ENCODE measurements at places on chromosomes 16 and 17.

DNA sequence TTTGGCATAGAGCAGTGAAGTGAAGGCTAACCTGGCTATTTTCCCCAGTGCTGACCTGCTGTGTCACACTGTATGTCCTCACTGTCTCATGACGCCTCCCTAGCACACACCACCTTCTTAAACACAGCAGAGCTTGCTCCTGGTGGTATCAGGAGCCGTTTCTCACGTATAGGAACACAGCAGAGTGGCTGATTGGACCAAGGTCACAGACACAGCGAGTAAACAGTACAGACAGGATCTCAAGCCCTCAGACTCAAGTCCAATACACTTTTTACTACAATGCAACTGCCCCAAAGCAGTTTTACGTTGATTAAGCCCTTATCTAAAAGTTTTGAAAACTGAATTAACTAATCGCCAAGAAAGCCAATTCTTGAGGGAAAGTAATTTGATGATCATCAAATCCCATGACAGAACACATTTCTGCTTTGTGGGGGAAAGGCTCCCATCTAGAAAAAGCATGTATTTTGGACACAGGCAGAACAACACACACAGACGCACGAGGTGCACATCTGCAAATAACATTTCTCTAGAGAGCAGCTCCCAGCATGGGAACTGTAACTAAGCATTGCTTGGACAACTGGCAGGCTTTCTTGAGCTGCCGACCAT is 15.2 kb downstream of the ARHGAP17 start:
- DNase-seq: no peak

DNA sequence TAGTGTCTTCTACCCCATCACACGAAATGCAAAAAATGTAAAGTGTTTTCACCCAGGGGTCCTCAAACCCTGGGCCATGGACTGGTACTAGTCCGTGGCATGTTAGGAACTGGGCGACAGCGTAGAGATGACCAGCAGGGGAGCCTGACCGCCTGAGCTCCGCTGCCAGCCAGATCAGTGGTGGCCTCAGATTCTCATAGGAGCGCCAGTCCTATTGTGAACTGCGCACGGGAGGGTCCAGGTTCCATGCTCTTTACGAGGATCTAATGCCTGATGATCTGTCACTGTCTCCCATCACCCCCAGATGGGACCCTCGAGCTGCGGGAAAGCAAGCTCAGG is 4.5 kb downstream of the SCARF1 start:
- no peak for DNase-seq

GRCh38 chr16:70706948-70707465 is 21.2 kb upstream of the MTSS2 start:
- no peak for DNase-seq

- DNase-seq: no peak
These were observed 205.6 kb downstream of the XYLT1 start for GRCh38 chr16:17265154-17265553.

DNA sequence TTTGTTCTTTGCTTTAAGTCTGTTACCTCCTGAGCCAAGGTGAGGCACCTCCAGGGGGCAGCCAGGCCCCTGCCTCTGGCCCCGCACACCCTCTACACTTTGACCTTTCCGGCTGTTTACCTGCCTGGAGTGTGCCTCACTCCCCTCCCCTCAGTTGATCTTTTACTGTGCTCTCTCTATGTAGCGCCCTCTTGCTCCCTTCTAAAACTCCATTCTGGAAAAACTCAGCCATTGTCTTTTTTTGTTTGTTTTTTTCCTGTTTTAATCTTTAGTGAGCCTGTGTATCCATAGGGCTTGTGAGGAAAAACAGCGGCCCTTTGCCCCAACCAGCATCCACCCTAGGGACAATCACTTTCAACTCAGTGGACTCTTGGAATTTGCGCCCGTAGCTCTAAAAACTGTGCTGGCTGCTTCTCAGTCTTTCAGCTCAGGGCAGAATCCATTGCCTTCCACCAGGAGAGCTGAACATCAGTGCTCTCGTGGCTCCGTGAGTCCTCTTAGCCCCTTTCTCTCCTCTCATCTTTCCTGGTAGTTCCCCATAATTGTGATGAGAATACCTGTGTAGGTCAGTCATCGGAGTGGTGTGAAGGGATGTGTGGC is 4.3 kb downstream of the AMDHD2 start:
- DNase-seq: no peak

- no peak for DNase-seq
These were observed 64.3 kb downstream of the KLHDC4 start for GRCh38 chr16:87701505-87701921.

- DNase-seq: no peak
These were observed 274.1 kb upstream of the ASIC2 start for GRCh38 chr17:33567223-33567622.

Data from CD4-positive, alpha-beta T cell treated with Interleukin-12 subunit alpha and Interleukin-12 subunit beta, for 1 hour (primary cell).